CD4-positive, alpha-beta memory T cell (primary cell): ENCODE measurements at places on chromosomes 3 and 15.

DNA sequence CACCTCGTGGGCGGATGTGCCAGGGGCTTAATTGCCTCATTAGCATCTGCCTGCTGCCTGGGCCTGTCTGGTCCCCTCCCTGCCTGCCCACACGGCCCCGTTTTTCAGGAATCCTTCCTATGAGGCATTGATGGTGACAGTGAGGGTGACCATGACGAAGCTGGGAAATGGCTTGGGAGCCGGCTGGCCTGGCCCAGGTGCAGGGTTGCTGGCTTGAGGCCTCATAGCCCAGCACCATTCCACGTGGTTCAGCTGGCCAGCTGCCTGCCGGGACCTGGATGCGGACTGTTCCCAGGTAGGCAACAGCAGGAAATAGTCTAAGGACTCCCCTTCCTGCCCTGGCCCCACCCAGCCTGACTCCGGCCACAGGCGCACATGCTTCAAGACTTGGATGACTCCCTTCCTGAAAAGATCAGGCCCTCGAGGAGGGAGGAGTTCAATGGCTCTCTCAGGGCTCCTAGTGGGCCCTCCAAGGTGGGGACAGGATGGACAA is 8.9 kb upstream of the DUSP7 start:
- no peak for DNase-seq

DNA sequence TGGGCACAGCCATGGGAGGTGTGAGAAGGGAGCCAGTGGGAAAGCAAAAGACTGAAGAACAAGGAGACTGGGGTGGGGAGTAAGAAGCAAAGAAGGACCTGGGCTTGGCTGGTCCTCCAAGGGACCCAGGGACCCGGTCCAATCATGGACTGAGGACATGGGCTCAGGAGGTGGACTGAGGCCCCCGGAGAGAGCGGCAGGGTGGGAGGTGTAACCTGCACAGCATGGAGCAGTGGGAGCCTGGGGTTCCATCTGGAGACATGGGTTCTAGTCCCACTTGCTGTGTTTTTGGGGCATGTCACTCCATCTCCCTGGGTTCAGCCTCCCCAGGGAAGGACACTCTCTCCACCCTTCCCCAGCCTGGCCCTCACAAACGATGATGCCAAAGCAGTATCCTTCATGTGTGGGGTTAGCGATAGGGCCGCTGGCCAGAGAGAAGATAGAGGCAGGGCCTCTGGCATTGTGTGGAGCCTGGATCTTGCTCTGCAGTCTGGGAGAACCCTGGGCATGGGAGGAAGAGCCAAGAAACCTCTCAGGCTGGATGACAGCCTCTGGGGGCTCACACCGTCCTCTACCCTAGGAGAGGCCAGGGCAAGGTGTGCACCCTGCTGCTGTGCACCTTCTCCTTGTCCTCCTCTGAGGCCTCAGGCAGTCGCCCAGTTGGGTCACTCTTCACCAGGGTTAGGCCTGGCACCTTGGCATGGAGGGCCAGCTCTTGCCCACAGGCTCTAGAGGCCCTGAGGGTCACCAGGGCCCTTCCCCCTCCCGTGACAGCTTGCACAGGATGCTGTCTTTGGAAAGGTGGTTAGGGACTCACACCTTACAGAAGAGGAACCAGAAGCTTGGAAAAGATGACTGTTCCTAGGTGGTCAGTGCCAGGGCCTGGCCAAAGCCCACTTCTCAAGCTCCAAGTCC is 26.0 kb downstream of the FBXW12 start:
- DNase-seq = no peak

DNA sequence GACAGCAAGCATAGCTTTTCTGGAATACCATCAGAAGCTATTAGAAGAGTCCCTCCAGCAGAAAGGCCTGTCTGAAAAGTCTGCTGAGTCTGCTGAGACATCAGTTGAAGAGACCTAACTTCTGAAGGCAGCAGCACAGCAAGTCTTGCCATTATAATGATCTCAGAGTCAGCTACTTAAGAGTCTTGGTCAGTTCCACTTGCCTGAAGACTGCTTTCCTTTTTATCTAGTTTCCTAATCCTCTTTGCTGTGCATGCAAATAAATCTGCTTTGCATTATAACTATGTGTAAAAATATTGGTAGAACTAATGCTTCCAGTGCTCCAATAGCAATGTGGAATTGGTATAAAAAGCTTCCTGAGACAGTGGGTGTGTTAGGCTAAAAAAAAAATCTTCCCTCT is 34.9 kb upstream of the CPOX start:
- no peak for DNase-seq

DNA sequence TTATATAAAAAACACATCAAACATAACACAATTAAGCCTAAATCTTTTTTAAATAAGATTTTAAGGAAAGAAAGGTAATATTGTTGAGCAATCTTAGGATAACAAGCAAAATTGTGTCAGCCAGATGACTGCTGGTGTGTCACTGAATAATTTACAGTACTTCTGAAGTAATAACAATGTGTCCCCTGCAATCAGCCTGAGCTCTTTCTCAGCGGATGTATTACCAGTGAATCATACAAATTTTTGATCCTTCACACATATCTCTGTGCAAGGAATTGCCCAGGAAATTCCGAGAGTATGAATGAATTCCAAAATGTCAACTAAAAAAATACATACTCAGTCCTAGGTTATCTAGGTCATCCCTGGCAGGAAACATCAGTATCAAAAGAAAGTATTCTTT is 76.6 kb upstream of the PTX3 start:
- no peak for DNase-seq

GRCh38 chr3:181709537-181710279 is 2.0 kb upstream of the SOX2 start:
- no peak for DNase-seq

DNA sequence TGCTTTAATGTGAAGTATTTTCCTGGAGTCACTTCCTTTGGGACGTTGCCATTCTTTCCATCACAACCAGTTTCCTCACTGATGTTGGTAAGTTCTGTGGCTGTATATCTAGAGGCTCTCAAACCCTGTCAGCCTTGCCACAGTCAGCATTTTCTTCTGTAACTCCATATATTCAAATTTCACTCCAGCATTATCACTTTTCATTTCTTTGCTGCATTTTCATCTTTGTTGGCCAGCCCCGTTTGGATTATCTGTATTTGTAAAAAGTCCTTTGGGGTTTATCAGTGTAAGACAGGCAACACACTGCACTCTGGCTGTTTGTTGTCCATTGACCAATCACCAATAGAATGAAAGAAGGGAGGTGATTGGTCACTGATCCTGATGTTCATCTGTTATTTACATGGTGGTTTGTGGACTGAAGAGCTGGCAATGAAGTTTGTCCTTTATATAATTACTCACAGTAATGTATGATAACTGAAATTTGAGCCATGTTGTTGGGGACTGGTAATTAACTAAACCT is 20.3 kb downstream of the GMPS start:
- no peak for DNase-seq

DNA sequence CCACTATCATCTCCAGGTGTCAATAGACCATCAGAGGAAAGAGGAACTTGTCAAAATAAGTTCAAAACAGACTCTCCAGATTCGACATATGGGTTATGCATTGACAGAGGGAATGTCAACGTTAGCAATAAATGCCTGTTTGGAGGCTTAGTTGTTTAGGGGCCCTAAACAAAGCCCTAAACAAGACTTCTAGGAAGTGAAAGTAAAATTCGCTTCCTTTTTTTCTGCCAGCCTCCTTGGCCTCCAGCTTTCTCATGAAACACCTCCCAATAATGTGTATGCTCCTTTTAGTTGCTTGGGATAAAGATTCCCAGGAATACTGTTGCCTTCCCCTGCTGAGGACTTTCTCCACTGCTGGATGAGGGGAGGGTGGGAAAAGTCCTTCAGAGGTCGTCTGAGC is 70.9 kb upstream of the ARNT2 start:
- no peak for DNase-seq

DNA sequence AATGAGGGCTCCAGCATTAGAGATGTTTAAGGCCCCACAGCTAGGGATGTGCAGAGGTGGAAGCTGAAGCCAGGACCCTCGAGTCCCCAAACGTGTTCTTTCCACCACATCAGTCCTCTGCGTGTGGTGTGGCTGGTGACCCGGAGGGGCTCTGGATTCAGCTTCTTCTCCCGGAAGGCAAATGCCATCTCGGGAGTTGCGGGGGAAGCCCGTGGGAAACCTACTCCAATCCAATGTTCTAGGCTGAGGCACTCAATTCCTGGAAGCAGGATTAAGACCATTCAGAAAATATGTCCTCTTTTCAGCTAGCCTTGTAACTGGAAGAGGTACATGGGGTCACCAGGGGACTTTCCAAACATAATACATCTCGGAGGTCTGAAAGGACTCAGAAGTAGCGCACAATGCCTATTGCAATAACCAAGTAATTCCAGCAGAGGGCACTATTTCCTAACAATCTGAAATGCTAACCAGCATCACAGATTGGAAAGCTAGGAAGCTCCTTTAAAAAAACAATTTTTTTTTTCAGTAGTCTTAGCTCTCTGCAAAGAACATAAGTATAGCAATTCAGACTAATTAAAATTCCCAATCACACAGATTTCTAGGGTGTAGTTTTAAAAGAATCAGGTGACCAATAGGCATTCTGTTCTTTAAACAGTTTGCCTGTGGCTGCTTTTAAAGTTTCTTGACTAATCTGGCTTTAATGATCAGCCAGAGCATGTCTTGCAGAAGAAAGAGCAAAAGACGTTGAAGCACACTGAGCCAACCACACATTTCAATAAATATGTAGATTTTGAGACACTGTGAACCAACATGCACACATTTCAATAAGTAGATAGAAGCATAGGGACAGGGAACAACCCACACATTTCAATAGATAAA is 36.1 kb downstream of the BNC1 start:
- DNase-seq = peak; percentile 18

DNA sequence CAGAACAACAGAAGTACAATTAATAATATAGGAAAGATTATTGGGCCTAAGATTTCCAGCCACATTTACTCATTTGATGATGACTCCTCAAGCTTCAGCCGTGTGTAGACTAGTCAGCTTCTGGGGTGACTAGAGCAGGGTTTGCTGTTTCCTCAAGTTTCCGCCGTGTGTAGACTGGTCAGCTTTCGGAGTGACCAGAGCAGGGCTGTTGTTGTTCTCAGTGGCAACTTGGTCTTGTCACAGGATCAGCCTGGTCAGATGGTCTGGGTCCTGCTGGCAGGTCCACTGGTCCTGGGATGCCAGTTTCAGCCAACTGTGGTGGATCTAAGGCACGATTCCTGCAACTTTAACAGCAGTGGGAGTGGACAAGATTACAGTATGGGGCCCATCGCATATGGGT is 21.8 kb upstream of the NOX5 start:
- no peak for DNase-seq

DNA sequence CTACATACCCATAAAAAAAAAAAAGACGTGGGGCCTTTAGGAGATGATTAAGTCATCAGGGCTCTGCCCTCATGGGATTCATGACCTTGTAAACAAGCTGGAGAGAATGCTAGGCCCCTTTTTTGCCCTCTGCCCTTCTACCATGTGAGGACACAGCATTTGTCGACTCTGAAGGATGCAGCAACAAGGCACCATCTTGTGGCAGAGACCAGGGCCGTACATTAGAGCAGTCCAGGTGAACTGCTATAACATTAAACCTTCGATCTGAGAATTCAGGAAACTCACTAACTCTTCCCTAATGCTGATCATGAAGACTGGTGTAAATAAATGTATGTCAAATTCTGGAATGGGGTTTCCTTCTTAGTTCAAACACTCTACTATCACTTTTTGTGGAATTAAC is 30.7 kb upstream of the SIAH2 start:
- DNase-seq = no peak

GRCh38 chr3:35088943-35089342 is 550.4 kb upstream of the ARPP21 start:
- no peak for DNase-seq

GRCh38 chr3:52402706-52403270 is 42.1 kb downstream of the SEMA3G start:
- DNase-seq = no peak

DNA sequence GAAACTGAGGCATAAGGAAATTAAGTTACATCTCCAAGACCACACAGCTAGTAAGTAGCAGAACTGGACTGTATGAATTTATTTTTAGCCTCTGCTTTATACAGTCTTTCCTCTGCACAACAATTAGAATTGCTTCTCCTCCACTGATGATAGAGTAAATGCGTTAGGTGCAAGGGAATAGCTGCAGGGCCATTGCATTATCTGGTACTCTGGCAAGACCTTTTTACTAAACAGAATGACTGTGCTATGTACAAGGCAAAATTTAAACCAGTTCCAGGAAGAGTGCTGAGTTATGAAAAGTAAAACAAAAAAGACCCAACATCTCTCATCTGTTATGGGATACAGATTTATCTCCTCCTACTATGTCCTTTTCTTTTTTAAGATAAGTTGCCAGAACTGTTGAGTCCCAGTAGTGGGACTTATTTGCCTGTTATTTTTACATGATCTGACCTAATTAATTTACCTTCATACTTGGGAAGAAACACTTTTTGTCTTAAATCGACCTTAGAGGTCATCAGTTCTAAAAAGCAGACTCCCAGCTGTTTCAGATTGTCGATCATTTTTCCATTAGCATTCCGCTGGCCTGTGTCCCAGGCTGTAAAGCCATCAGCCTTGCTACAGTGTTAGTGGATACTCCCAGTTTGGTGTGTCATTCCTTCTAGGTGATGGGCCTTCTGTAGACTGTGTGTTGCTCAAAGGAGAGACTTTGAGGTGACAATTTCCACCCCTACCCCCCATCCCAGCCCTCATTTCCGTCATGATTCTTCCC is 147.5 kb upstream of the NUDT16 start:
- no peak for DNase-seq
